Karpas-422 (cell line): ENCODE measurements at places on chromosomes 7 and 10.
A peak's percentile ranks its signal among the peaks of the same experiment; 100 is the strongest.

GRCh38 chr7:69882269-69882668, 284.0 kb downstream of the AUTS2 start:
- no peak for DNase-seq

GRCh38 chr7:10181996-10182395, 791.7 kb upstream of the PHF14 start:
- DNase-seq: no peak

- DNase-seq: no peak
These were observed 132.8 kb downstream of the POLR1F start for GRCh38 chr7:19575909-19576557.

DNA sequence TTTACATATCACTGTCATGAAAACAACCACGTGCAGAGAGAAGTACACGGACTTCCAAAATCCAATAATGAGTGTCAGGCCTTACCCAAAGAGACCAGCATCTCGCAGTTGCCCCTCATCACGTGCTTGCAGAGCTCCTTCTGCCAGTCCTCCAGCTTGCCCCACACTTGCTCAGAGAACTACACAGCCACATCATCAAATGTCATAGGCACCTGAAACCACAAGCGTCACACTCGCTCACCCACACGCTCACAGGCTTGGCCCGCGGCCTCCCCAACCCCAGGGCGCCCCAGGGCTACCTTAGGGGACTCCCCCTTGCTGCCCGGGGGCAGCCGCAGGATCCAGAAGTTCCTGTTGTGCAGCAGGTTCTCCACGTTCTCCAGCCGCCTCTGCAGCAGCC, 123.4 kb upstream of the ZNF746 start:
- DNase-seq: no peak

DNA sequence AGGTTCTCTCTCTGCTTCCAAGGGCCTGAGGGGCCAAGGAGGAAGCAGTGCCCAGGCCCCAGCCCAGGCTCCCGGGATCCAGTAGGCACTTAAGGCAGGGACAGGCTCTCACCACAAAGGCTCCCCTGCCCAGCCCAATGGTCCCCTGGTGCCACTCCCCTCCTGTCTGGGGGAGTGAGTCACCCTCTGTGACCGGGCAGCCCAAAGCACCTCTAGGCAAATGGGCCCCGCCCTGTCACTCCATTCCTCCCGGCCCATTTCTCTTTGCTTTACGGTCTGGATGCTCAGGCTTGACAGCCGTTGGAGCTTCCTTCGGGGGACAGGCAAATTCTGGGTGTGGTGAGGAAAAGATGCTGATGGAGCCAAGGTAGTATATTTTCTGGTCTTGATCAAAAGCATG, at the start of gene CALHM3:
CALHM3 (minus strand) TSS at position 106 of the 400 bp plus-strand sequence. CDS start 208 bp downstream, outside the sequence.
- DNase-seq: no peak

GRCh38 chr10:100687143-100688003, 58.0 kb upstream of the PAX2 start:
- no peak for DNase-seq

DNA sequence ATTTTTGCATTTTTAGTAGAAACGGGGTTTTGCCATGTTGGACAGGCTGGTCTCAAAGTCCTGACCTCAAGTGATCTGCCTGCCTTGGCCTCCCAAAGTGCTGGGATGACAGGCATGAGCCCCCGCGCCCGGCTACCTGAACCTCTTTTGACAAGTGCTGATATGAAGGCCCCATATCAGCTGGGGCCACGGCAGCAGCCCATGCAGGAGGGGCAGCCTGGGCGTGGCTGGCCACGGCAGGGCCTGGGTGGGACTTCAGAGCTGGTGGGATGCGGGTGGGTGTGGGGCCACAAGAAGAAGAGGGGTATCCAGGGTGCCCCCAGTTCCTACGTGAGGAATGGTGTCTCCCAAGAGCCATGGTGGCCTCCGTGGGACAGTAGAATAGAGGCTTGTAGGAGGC, 6.9 kb downstream of the LRRC27 start:
- no peak for DNase-seq

DNA sequence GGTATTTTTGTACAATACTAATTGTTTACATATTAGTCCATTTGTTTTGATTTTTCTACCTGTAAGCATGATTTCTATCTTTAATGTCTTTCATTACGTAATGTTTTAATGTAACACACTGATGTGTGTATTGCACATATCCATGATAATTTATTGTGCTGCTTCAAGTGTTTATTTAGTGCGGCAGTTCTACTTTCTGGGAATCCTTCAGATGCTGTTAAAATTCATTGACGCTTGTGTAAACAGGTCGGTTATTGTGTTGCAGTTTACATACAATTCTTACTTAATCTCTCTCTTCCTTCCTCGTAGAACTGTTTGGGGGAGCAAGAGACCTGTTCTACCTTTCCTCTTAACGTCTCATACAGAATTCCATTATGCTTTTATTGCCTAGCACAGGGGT, 6.9 kb downstream of the TMEM60 start:
- DNase-seq: no peak

GRCh38 chr10:77310288-77310840, 327.2 kb downstream of the KCNMA1 start:
- DNase-seq: no peak

DNA sequence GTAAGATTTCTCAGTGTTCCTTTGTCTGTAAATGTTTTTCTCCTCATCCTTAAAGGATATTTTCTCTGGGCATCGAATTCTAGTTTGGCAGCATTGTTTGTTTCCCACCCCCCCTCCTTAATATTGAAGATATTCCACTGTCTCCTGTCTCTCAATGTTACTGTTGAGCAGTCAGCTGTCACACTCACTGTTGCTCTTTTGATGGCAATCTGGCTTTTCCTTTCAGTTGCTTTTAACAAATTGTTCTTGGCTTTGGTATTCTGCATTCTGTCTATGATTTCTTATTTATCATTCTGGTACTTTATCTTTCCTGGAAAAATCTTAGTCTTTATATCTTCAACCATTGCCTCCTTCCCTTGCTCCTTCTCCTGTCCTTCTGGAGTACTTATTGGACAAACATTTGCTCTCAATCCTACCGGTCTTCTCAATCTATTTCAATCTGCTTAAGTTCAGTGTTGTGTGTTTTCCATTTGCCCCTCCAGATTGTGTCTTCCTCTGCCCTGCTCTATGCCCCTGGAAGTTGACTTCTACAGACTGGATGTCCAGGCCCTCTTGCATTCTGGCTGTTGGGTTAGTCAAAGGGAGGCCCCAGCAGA, 9.3 kb upstream of the GTPBP4 start:
- DNase-seq: no peak

- DNase-seq: no peak
These were observed 130.0 kb upstream of the LANCL2 start for GRCh38 chr7:55235115-55235514.

- no peak for DNase-seq
These were observed 611.5 kb upstream of the DPP6 start for GRCh38 chr7:153440715-153441114.

DNA sequence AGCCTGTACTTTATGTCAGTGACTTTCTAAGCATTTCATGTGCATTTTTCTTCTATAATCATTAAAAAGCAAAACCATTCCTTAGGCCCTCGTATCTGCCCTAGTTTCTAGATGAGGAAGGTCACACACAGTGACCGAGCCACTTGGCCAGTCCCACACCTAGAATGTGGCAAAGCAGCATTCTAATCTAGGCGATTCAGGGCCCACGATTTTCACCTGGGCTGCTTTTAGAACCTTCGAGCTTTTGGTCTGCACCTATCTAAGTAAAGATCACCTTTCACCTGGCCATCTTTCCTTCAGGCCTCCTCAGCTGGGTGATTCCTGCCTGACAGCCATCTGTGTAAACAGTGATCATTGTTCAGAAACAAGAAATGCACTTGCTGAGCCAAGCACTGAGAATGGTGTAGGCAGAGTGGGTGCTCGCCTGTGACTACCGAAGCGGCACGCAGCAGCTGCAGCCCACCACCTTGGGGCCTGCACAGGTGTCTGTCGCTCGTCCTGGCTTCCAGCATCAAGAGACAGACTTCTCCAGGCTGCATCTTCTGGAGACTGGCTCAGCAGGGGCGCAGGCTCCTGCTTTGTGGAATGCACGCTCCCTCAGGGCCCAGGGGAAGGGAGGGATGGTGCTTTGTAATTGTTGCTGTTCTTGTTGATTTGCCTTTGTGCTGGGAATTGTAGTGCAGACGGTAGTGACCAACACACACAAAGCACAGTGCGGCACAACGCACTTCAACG, 149.0 kb upstream of the INSYN2A start:
- no peak for DNase-seq

GRCh38 chr7:34939175-34939574, 98.1 kb downstream of the DPY19L1 start:
- no peak for DNase-seq

DNA sequence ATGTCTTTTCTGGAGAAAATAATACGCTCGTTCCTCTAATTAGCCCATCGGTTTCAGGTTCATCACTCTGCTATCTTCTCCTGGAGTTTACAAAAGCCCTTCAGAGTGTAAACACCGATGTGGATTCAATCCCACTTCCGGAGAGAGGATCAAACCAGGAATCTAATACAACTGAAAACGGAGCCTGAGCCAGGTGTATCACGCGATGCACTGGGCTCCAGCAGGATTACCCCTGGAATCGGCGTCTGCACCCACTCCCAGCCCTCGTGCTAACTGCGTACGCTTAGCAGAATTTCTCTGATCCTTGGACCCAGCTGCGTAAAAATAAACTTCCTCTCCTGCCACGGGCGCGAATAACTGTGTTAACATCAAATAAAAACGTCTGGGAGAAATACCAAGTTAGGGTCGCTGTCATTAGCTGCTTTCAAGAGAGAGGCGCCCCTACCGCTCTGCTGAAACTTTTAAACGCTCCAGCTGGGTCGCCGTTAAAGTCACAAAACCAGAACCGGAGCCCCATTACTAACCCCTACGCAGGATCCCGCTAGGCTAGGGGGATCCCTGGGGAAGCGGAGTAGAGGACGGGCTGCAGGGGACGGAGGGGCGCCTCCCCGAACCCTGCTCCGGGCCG, 502 bp downstream of the ZNF3 start:
- peak; percentile 57 for DNase-seq

- DNase-seq: no peak
These were observed 92.4 kb upstream of the AGBL3 start for GRCh38 chr7:134893920-134894319.

DNA sequence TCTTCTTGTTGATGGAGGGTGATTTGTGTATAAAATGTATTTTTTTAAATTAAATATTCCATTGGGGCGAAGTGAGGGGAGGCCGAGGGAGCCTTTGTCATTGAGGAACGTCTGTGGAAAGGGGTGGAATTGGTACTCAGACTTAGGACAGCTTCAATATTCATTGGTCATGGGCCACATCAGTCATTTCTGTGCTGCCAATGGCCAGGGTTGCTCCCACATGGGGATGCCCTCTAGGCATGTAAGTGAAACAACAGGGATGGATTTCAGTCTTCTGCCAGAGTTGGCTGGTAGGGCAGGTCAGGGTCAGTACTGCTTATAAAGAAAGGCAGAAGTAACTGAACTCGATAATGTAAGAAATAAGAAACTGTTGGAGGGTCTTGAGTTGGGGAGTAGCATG, 47.2 kb downstream of the NEURL1 start:
- DNase-seq: no peak

DNA sequence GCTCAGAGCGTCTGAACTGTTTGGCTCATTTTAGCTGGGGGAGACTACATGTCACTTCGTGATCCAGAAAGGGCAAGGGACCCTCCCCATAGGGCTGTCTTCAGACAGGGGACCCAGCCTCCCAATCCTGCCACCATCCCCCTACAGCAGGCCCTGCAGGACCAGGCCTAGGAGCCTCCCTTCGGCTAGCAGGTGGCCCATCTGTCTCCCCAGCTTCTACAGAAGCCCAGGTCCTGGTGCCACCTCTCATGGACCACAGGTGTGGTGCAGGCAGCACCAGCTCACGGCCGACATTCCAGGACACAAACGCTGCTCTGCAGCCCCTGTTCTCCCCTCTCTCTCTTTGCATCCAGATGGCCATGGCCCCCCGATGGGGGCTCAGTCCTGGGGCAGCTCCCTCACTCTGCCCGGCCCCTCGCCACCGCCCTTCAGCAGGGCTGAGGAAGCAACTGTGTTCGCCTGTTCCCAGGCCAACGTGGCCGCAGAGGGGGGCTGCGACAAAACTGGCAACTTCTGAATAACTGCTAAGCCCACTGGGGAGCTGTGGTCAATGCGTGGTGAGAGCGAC, 10.3 kb downstream of the TECPR1 start:
- no peak for DNase-seq

GRCh38 chr10:132146941-132147915, 39.5 kb upstream of the DPYSL4 start:
- no peak for DNase-seq

DNA sequence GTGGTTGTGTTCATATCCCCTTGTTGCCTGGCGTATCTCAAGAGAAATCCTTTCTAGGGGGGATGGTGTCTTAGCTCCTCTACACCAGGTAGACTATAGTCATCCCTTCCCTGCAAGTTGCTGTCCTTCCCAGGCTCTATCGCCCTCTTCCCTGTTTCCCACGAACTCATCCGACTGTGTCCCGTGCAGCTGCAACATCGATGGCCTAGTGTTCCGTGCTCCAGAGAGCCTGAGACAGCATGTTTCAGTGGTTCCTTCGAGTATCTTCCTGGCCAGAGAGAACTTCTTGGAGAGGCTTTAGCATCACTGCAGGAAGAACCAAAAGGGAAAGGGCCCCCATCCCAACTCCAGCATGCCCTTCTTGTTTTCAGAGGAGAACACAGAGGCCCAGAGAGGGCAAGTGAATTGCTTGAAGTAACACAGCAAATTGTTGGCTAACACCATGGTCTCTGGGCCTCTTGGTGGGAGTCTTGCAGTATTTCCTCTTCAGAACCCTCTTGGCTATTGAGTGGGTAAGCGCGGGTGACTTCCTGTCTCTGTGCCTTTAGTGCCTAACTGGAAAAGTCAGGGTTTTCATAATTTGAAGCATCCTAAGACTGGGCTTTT, 162.9 kb downstream of the RGS10 start:
- no peak for DNase-seq

DNA sequence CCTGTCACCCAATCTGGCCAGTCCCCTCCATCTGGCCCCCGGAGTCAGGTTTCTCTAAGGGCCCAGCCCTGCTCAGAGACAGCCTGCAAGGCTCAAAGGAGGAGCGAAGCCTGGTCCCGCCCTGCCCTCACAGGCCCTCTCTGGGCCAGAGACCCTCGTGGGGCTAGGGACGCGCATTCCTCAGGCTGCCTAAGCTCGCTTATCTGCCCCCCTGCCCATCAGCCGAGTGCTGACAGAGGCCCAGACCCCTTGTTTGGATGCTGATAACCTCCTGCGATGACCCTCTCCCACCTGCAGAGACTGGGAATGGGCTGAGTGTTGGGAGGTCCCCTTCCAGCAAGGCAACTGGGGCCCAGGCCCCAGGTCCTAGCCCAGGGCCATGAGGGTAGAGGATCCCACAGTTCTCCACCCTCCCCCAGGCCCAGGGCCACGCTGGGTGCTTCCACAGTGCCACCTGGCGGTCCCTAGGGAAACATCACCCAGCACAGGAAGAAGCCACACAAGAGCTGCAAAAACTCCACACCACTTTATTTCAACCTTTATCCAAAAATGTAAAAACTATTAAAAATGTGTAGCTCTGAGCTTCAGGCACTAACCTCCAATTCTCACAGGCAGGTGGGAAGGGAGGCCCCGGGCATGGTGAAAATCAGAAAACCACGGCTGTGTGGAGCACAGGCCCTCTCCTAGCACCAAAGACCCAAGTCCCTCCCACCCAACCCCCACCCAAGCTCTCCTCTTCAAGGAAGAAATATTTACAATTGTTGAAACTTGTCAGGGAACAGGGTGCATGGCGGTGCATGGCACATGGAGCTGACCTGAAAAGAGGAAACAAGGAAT, 2.2 kb downstream of the NPM3 start:
- peak; percentile 83 for DNase-seq

- DNase-seq: no peak
These were observed 620.9 kb downstream of the ZWINT start for GRCh38 chr10:55740110-55740509.
